SJSA1 (cell line): ENCODE measurements at places on chromosomes 1 and 21. TPM values are rescaled to one million over a fixed set of nuclear protein-coding genes. Genes with fewer than 3 reads are reported as not detected.
A peak's percentile ranks its signal among the peaks of the same experiment; 100 is the strongest.

GSTM5 gene
- not detected in 2 replicates for total RNA-seq

- no peak for DNase-seq
Measured at GRCh38 chr1:78676347-78676982, 26.8 kb downstream of the IFI44 start.

VWA5B1 gene
- total RNA-seq = not detected in 2 replicates

GRCh38 chr1:227124473-227124872, 184.4 kb downstream of the COQ8A start:
- no peak for DNase-seq

ARTN gene
- total RNA-seq = not detected in 2 replicates

DNA sequence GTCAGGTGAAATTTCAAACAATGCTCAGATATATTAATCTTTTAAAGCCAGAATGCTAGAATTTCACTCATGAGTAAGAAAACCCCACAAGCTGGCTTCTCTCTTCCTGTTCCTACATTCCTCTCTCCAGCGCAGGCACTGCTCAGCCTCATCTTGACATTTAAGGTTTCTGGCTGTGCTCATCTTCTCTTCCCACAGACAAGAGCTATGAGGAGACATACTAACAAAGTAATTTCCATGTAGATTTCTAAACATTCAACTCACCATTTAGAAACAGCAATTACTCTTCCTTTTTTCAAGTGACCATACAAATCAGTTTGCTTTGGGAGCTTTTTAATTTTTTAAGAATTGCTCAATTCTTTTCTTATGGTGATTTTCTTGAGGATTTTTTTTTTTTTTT, 7.8 kb upstream of the LRRC8D start:
- no peak for DNase-seq

DNA sequence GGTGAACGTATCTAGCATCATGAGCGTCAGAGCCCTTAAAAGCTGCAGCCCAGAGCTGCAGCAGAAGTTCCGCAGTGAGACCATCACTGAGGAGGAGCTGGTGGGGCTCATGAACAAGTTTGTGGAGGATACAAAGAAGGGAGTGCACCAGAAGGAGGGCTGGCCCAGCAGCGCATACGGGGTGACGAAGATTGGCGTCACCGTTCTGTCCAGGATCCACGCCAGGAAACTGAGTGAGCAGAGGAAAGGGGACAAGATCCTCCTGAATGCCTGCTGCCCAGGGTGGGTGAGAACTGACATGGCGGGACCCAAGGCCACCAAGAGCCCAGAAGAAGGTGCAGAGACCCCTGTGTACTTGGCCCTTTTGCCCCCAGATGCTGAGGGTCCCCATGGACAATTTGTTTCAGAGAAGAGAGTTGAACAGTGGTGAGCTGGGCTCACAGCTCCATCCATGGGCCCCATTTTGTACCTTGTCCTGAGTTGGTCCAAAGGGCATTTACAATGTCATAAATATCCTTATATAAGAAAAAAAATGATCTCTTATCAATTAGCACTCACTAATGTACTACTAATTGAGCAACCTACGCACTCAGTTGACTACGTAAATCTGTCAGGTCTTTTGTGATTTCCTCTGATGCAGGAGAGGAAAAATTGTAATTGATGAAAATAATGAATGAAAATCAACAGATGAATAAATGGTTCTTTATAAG, 2.8 kb downstream of the CBR1 start:
- no peak for DNase-seq

GPR37L1 gene
- 0.05 TPM in 1 of 2 replicates, not detected in the other for total RNA-seq

- DNase-seq = no peak
Measured at GRCh38 chr1:240806200-240806745, 194.3 kb upstream of the GREM2 start.

- DNase-seq = no peak
Measured at GRCh38 chr21:29293495-29293894, 5.2 kb upstream of the BACH1 start.

DNA sequence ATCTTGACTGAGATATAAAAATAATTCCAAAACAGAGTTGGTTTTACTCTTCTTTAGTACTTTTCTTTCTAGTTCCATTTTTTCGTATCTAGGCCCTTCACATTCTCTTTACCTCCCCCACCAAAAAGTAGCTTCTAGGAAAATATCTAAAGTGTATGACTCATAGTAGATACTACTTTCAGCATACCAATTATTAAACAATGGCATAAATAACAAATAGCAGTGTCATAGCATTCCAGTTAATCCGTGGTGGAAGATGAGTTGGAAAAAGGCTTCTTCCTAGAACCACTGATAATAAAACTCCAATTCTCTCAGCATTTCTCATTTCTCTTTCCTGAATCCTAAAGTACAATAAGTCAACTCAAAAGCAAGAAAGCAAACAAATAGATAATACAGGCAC, 859.0 kb upstream of the B3GALT2 start:
- DNase-seq = no peak

- DNase-seq = no peak
Measured at GRCh38 chr1:64051796-64052195, 151.6 kb upstream of the UBE2U start.

DNA sequence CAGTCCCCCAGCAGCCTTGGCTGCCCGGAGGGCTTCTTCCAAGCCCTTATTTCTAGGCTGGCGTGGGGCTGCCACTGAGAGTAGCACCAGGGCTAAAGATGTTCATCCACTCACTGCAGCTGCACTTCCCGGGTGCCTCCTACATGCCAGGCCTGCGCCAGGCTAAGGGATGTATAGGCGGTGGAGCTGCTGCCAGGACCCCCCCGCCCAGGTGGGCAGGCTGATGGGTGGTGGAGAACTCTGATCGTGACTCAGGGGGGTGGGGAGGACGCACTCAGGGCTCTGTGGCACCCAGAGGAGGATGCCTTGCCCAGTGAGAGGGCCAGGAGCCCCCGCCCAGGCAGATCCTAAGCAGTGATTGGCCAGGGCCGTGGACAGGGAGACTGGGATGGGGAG, 34.1 kb downstream of the CFAP74 start:
- no peak for DNase-seq

DNA sequence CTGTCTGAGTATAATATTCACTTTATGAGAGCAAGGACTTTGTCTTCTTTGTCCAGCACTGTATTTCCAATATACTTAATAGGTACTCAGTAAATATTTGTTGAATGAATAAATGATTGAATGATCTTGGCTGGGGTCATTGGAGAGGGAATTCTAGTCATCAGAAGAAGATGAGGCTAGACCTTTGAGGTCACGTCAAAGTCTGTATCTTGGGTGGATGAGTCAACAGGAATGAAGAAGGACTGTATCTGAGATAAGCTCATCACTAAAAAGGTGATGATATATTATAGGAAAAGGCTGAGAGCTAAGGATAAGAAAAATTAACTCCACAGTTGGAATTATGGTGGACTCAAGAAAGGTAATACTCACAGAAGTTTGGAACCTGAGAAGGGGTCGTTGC, 125.1 kb upstream of the MAGI3 start:
- no peak for DNase-seq

GRCh38 chr1:234912548-234913277, 215.9 kb downstream of the TOMM20 start:
- no peak for DNase-seq

DNA sequence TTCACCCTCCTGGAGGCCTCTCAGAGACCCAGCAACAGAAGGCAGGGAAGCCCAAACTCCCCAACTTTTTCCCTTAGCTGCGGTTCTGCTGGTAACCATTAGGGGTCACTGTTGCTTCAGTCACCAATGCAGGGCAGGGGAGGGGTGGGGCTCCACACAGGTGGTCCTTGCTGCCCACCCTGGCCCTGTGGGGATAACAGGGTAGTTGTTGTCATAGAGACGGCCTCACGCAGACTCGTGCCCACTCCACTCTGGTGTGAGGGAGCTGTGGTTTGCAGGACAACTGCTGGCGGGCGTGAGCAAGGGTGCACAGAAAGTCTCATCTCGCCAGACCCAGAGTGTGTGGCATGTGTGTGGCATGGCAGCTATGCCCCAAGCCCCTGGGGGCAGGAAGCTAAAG, 19.9 kb downstream of the INSRR start:
- DNase-seq = peak; percentile 34

DNA sequence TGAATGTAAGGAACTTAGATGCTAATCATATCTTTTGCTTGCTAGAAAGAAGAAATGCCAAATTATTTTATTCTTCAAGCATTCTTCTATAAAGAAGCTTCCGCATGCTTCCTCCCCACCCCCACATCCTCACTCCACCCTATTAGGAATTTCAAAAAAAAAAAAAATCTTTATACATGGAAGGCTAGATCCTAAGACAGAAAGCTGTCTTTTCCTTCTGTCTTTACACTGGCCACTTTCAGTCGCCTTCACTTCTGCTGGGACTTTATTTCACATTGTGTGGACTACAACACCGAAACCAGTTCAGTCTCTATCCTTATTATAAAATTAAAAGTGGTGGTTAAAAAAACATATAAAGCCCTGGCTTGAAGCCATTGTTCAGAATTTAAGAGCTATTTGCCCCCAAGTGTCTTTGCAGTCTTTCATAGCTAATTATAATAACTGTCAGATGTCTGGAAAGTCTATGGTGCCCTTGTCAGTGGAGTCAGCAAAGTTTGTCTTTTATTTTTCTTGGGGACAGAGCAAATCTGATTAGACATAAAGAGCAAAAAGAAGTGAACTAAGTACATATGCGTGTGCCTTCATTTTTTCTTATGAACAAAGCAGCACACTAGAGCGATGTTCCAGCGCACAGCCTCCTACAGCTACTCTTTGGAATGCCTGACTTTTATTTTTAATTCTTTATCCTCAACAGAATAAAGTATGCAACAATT, 297.7 kb downstream of the PTPRC start:
- DNase-seq = no peak

TTC39A gene
- total RNA-seq = 3.2 TPM in 1 of 2 replicates, not detected in the other

RPTN gene
- total RNA-seq = not detected in 2 replicates

GRCh38 chr1:17109892-17110554, 9.2 kb downstream of the PADI2 start:
- no peak for DNase-seq

GRCh38 chr1:43366179-43366578, 1.6 kb downstream of the ELOVL1 start:
- no peak for DNase-seq

- DNase-seq = peak; percentile 96
Measured at GRCh38 chr1:115426231-115426771, 88.3 kb upstream of the NGF start.

- DNase-seq = no peak
Measured at GRCh38 chr1:63955370-63956145, 181.7 kb downstream of the ROR1 start.

GRCh38 chr1:30525631-30525970, 197.8 kb downstream of the MATN1 start:
- no peak for DNase-seq

GRCh38 chr1:27122652-27123051, 32.3 kb downstream of the SLC9A1 start:
- peak; percentile 86 for DNase-seq

RNU1-2 gene
- total RNA-seq = under 0.01 and 294 TPM in 2 replicates

DNA sequence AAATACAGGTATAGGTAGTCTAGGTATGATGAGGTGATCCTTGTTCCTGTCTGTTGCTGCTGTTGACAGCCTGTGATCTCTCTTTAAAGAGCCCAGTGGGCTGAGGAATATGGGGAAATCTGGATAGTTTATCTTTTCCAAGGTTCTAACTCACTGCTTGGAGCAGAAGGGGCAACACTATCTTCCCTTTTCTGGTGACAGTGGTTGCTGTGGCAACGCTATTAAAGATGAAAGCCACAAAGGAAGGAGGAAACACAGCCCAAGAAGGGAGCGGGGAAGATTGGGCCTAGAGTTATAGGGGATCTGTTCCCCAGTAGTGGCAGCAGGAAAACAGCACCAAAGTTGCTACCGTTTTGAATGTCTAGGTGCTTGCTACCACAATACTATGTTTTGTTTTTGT, 8.8 kb downstream of the PCP4L1 start:
- DNase-seq = no peak

DNA sequence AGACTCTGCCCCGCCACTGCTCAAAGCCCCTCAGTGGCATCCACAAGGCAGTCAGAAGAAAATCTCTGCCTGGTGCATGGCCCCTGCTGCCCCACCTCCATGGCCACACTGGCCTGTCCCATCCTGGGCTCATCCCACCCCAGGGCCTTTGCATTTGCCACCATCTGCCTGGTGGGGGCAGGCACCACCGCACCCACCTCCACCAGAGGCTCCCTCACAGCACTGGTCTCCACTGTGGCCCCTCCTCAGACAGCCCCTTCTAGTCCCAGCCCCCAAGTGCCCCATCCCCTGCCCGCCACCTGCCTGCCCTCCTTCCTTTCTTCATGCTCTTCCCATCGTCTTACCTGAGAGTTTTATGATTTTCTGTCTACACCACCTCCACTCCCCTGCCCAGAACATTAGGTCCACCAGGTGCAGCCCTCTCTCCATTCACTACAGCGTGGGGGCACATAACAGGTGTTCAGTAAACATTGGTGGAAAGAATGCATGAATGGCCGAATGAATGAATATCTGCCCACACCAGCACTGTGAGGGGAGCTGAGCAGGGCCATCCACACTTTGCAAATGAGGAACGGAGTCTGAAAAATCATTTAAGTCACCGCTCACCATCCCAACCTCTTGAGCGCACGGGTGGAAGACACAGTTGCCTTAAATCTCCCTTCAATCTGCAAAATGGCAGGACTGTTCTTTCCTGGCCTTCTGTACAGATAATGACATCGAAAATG, 2.1 kb downstream of the PRDM15 start:
- DNase-seq = no peak

GRCh38 chr1:88191917-88192316, 492.2 kb upstream of the PKN2 start:
- no peak for DNase-seq

DNA sequence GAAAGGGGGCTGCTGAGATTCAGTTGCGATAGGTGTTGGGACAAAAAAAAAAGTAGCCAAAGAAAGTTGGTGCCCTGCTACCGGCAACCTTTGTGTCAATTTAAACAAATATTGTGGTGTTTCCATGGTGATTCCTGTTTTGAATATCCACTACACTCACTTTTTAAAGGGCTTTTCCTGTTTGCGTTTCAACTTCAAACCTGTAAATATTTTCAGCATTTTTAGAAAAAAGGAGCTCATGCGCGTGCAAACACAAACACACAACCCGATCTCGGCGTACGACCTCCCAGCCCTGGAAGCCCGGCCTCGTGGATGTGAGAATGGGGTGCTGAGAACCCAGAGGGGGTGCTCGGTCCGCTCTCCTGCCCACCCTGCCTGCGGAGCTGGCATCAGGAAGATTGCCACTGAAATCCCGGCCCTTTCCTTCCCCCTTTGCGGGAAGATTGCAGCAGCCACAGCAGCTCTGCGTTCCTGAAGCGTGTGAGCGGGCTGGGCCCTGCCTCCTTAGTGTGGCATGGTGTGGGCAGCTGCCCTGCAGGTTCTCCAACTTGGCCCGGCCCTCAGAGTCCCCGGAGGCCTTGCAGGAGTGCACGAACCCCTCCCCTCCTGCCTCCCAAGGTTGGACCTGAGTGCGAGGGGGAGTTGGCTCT, 34.8 kb downstream of the CASZ1 start:
- DNase-seq = no peak
